T-cell (primary cell): ENCODE measurements at places on chromosomes 16 and 17.

DNA sequence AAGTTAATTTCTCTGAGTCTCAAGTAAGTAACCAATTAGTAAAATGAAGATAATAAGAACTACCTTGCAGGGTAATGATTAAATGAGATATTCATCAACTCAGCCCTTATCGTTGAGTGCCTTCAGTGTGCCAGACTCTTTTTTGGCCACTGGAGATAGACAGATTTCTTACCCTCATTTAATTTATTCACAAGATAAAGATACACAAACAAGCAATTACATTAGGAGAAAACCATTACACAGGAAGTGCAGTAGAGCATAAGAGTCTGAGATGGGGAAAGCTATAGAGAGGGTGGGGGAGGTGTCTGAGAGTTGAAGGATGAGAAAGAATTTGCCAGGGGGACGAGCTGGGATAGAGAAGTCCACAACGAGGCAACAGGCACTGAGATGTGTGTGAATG lies 72.5 kb upstream of the BCAR1 start:
- no peak for DNase-seq

DNA sequence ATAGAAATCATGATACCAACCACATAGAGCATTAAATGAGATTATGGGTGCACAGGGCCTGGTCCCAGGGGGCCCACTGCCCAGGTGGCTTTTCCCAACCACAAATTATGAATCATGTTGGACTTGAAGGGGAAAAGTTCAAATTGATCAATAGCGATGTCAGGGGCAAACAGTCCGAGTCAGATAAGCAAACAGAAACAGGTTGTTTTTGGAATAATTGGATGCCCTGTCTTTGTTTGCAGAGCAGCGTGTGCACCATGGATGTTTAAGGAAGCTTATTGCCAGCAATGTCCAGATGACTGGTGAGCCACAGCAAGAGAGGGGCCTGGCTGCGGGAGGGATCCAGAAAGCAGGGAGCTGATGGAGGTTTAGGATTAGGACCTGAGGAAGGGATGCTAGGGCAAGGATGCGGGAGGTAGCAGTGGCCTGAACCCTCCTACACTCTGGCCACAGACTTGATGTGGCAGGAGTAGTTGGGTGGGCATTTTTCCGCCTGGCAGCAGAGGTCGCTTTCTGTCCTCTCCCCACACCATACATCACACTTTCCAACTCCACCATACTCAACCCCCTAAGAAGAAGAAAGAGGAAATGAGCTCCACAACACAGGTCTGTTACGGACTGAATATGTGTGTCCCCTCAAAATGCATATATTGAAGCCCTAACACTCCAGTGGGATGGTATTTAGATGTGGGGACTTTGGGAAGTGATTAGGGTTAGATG lies 266.4 kb upstream of the RPL38 start:
- no peak for DNase-seq

- no peak for DNase-seq
Observed at GRCh38 chr17:4514206-4514605, 15.5 kb downstream of the SPNS2 start.

DNA sequence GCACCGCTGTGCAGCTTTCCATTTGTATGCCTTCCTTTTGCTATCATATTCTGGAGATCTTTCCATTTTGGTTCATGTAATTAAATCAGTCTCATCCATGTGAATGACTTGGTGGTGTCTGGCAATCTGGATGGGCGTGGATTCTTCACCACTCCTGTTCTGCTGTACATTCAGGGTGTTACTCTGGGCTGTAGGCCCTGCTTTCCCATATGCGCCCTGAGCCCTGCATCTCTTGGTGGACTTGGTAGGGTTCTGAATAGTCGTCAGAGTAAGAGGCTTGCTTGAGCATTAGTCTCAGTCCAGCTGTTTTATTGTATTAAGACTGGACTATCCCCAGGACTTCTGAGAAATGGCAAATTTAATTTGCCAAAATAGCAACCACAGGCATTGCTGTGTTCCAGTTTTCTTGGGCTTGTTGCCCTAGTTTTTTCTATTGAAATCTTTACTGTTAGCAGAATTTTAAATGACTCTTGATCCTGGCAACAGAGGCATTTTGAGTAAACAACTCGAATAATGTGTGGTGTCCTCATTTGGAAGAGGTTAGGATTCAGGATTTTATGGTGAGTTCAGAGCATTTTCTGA lies 14.9 kb downstream of the BANP start:
- no peak for DNase-seq

- no peak for DNase-seq
Observed at GRCh38 chr17:28045304-28045703, 2.8 kb downstream of the NLK start.

GRCh38 chr16:83781-84615 lies 6.0 kb downstream of the MPG start:
- DNase-seq: no peak

GRCh38 chr16:29710227-29711219 lies 31.5 kb downstream of the QPRT start:
- DNase-seq: no peak

- DNase-seq: no peak
Observed at GRCh38 chr17:53141731-53142130, 681.0 kb upstream of the KIF2B start.

GRCh38 chr16:68539711-68540239 lies 684 bp downstream of the ZFP90 start:
- DNase-seq: no peak

DNA sequence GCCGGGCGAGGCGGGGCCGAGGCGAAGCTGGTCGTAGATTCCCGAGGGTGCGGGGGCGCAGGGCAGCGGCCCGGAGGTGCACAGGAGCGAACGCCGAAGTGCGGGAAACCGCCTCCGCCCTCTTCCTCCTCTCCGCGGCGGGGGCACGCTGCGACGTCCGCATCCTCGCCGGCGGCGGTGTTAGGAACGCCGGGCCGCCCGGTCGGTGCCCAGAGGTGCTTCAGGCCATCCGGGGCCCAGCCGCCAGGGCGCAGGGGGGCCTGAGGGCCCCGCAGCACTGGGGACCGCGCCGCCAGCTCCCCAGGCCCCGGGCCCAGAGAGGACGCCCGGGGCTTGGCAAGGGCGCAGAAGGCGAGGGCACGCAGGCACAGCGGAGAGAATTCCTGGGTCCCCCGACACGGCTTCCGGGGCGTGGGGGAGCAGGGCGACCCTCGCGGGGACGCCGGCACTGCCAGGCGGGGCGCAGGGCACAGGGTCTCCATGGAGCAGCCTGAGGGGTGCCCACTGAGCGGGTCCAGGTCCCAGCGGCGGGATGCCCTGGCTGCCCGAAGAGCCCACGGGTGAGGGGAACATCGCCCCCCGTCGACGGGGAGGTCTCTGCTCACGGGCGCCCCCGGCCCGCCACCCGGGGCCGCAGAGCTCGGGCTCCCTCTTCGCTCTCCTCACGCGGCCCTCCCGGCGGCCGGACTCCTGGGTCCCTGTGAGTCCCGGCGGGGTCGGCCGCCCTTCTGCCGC lies 576 bp downstream of the EPOP start:
- DNase-seq: no peak

DNA sequence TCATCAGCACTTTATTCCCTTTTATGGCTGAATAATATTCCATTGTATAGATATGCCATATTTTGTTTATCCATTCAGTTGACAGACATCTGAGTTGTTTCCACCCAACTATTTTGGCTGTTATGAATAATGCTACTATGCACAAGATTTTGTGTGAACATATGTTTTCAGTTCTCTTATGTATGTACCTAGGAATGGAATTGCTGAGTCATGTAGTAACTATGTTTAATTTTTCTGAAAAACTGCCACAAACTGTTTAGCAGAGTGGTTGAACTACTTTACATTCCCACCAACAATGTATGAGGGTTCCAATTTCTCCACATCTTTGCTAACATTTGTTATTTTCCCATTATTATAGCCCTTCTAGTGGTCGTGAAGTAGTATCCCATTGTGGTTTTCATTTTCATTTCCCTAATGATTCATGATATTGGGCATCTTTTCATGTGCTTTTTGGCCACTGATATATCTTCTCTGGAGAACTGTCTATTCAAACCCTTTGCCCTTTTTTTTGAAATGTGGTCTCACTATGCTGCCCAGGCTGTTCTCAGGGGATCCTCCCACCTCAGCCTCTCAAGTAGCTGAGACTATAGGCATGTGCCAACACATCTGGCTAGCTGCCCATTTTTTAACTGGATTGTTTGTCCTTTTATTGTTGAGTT lies 26.3 kb downstream of the SMURF2 start:
- DNase-seq: no peak

DNA sequence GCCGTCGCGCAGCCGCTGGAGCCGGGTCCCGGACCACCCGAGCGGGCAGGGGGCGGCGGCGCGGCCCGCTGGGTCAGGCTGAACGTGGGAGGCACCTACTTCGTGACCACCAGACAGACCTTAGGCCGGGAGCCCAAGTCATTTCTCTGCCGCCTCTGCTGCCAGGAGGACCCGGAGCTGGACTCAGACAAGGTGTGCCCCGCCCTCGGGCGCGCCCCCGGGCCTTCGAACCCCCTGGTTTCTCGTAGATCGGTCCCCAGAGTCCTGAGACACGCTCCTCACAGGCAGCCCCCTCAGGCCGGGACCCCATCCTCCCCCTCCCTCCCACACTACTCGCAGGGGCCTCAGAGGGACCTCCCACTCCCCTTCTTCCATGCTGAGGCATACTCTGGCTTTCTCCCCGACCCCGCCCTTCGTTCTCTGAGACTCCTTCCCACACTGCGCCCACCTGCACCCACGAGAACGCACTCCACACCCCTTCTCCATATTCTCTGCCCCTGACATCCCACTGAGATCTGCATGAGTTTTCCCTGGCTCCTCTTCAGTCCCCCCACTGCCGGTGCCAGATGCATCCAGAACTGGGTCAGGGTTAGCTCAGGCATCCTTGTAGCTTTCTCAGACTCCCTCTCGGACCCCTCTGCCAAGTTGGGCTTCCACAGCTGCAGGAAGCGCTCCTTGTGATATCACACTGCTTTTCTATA lies 523 bp downstream of the KCTD2 start:
- DNase-seq: no peak

- no peak for DNase-seq
Observed at GRCh38 chr16:54945063-54945462, 14.4 kb downstream of the IRX5 start.

DNA sequence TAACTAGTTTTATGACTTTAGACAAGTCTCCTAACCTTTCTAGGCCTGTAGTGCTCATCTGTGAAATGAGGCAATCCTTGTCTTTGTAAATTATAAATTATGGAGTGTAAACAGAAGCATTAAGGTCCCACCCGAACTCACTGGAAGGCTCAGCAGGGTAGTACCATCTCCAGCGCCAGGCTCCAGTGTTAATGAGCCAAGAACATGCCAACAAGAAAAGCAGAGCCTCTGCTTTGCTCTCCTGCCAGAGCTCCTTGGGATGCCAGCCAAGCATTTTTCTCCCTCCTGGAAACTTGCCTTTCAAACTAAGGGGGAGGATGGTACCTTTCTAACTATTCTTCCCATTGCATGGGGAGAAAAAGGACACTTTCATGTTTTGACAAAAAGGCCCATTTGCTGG lies 14.9 kb downstream of the LIMD2 start:
- DNase-seq: no peak

DNA sequence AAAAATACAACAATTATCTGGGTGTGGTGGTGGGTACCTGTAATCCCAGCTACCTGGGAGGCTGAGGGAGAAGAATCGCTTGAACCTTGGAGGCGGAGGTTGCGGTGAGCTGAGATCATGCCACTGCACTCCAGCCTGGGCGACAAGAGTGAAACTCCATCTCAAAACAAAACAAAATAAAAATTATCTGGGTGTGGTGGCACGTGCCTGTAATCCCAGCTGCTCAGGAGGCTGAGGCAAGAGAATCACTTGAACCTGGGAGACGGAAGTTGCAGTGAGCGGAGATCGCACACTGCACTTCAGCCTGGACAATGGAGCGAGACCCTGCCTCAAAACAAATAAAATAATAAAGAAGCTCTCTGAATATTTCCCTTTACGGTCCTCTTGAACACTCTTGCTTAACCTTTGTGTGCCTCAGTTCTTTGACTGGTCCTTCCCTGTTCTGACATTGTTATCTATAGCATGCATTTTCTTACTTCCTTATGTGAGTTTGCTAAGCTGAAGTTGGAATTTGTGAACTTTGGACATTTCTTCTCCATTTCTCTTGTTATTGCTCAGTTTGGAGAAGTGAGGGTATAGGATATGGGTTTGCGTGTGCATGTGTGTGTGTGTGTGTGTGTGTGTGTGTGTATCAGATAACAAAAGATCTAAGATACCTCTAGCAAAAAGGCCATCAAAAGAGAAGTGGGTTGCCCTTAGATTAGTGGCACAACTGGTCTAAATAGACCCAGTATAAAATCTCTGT lies 29.7 kb upstream of the WSB1 start:
- DNase-seq: no peak

DNA sequence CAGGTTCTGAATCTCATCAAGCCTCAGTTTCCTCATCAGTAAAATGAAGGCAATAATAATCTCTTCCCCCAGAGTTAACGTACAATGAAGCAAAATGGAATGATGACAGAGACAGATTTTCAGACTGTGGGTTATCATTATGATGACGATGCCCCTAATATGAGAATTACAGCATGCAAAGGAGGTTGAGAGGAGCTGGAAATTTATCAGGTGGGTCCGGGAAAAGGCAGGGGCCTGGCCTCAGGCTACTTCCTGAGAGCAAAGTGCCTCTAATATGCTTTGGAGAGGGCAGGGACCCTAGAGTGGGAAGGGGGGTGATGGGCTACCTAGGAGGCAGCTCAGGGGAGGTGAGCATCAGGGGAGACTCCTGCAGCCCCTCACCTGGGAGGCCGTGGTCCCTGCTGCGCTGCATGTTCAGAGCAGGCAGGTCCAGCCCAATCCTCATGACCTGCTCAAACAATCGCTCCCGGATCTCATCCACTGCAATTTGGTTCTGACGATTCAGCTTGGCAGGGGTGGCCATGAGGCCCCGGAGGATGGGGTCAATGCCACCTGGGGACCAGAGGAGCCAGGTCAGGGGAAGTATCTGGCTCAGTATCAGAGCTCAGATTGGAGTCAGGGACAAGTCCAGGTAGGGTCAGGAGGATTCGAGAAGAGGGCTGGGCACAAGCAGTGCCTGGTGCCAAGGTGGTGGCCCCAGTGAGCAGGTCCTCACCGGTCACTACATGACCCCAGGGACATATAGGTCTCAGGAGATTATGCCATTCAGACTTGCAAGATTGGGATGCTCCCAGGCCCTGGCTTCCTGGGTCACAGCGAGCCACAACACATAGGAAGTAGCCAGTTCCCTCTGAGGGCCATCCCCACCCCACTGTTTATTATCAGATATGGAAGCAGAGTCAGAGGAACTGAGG lies 8.1 kb downstream of the MPO start:
- no peak for DNase-seq

DNA sequence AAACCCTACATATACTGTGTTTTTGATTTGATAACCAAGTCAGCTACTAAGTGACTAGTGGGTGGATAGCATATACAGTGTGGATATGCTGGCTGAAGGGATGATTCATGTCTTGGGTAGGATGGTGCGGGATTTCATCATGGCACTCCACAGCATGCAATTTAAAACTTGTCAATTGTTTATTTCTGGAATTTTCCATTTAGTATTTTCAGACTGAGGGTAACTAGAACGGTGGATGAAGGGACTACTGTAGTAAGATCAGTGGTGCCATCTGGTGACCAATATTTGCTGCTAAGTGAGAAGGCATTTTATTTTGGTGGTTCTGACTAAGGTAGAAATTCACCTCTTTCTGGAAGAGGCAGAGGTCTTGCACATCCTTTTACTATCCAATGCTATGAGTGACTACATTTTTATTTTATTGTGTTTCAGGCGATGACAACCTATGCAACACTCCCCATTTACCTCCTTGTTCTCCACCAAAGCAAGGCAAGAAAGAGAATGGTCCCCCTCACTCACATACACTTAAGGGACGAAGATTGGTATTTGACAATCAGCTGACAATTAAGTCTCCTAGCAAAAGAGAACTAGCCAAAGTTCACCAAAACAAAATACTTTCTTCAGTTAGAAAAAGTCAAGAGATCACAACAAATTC lies 3.1 kb downstream of the CDC6 start:
- no peak for DNase-seq
